Kidney epithelial cell (primary cell): ENCODE measurements at places on chromosomes 6 and 20. TPM values are rescaled to one million over a fixed set of nuclear protein-coding genes. Genes with fewer than 3 reads are reported as not detected.

CALHM6 gene
- 0.75 and 4.8 TPM in 2 replicates for total RNA-seq

JAG1 gene
- 132 and 150 TPM in 2 replicates for total RNA-seq

BACH2 gene
- total RNA-seq = 5.0 and 11.6 TPM in 2 replicates

DNA sequence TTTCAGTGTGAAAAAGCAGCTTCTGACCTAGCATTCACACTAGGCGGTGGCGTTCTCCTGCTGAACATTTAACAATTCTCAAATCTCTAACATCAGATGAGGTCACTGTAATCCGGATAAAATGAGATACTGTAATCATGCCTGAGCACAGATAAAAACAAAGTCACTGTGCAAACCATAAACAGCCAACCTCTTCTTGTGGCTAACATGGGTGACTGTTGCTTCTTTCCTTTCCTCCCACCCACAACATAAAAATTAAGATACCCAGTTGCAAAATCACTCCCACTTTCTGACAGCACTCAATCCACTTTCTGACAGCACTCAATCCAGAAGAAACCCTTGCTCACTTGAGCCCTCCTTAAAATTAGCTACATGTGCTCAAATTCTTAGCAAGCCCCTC, 11.5 kb upstream of the ALDH8A1 start:
- no peak for DNase-seq

DNA sequence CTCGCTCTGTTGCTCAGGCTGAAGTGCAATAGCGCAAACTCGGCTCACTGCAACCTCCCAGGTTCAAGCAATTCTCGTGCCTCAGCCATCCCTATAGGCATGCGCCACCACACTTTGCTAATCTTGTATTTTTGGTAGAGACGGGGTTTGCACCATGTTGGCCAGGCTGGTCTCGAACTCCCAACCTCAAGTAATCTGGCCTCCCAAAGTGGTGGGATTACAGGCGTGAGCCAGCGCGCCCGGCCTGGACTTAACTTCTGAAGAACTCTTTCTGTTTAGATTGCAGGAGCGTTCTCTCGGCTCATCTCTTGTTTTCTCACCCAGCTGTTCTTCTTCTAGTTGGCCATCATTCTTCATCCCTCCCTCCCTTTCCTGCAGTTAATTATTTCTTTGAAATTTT, 30.3 kb downstream of the GTF2H5 start:
- DNase-seq = no peak

GRCh38 chr6:5936140-5936539, 70.6 kb downstream of the NRN1 start:
- no peak for DNase-seq

GRCh38 chr6:88380083-88380482, 213.9 kb upstream of the CNR1 start:
- DNase-seq = no peak

- no peak for DNase-seq
These were observed 589.7 kb downstream of the CBLN4 start for GRCh38 chr20:55415567-55416142.

DNA sequence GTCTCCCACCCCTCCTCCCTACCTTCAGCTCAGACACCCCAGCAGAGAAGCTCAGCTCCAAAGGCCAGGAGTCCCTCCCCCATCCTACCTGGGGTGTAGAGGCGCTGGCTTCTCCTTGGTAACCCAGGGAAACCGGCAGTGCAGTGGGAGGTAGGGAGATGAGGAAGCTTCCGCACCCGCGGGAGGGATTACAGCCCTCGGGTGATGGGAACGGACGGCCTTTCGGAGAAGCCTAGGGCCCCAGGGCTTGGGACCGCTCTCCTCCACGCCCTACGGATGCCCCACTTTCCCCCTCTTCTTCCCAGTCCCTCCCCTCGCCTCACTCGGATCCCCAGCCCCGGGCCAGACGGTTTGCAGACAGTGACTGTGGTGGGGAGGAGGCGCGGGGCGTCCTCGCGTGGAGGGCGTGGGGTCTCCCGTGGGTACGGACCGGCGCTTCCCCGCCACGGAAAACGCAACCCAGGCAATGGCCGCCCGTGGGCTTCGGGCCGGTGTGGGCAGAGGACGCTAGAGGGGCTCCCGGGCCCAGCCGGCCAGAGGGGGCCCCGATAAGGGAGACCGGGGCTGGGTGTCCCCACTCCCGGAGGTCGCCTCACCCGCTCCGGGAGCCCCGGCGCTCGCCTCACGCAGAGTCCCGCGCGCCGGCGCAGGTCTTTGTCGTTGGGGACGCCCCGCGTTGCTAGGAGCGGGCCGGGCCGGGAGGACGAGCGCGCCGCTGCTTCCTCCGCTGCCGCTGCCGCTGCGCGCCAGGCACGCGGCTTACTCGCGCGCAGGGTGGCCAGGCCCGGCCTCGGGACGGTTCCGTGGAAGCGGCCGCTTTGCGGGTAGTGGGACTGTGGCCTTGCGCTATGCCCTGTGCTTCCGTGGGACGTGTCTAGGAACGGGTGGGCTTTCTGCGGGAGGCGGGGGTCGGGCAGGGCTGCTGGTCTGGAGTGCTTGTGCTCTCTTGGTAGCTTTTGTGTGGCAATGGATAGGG, 15.8 kb downstream of the AARS2 start:
- no peak for DNase-seq
